WERI-Rb-1 (cell line): ENCODE measurements at places on chromosomes 11 and 22.

GRCh38 chr11:126153972-126154371, 57.5 kb downstream of the RPUSD4 start:
- no peak for DNase-seq

- DNase-seq: no peak
Observed at GRCh38 chr11:128412847-128413791, 174.2 kb downstream of the ETS1 start.

DNA sequence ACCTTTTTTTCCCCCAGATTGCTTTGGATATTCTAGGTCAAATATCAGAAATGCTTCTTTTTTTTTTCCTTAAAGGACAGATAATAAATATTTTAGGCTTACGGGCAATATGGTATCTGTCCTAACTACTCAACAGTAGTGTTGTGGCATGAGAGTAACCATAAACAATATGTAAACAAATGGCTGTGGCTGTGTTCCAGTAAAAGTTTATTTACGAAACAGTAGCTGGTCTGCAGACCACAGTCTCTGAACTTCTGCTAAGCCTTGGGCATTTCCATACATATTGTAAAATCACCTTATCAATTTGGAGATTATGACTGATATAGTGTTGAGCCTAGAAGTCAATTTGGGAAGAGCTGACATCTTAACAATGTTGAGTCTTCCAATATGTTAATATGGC, 139.0 kb upstream of the PITPNB start:
- no peak for DNase-seq

DNA sequence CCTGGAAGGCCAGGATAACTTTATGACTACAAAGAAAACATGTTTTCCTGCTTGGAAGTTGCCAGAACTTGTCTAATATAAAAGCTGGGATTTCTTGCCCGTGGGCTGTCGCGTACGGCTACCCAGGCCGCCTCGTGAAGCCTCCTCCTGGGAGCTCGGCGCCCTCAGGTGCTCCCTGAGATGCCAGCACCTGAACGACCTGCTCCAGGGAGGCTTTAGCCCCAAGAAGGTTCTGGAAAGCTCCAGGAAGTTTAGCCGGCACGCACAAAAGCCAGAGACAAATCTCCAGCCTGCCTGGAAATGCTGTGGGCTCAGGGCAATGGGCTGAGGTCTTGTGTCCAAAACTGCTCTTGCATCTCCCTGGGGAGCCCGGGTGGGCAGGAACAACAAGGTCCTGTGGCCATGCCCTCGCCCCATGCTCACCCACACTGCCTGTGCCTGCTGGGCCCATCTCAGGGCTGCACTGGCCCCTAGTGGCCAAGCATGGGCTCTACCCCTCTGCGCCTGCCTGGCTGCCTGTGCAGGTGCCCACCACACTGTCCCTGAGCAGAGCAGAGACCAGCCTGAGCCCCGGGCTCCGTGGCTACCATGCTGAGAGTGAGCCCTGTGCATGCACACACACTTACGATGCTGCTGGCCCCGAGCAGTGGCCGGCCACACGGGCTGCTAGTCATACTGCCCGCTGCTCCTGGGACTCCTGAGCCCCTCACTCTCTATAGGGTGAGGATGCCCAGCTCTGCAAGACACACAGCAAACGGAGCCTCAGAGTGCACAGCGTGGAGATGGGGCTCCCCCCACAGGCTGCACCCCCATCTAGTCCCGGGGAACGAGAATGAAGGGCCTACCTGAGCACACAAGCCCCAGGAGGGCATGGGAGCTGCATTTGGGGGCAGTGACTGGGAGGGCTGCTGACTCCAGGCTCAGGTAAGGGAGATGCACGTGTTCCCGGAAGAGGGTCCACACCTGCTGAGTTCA, 4.9 kb upstream of the CELSR1 start:
- DNase-seq: peak; percentile 81

- DNase-seq: no peak
Observed at GRCh38 chr22:37604875-37605274, 3.8 kb upstream of the GGA1 start.

DNA sequence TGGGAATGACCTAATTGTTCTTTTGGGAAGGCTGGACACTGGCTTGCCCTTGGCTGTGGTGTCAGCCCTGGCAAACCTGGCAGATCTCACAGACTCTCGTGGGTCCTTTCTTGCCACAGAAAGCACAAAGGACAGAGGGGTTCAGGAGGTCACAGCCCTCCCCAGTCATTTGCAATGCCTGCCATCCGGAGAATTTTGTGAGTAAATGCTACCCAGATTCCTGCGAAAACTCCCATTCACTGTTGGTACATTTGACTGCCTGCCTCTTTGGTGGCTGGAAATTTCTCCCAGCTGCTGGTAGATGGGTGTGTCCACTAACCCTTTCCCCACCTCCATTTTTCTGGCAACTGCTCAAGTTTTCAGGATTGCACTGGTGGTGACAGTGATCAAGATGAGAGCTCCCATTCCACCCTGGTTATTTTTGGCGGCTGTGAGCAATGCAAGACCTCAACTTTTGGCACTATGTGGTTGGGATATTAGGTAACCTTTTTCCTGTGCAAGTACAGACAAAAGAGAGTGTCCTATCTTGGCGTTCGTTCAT, 155.7 kb downstream of the NAV2 start:
- no peak for DNase-seq
